ENCODE measurements at places on chromosomes 7 and 10.
A peak's percentile ranks its signal among the peaks of the same experiment; 100 is the strongest.

DNA sequence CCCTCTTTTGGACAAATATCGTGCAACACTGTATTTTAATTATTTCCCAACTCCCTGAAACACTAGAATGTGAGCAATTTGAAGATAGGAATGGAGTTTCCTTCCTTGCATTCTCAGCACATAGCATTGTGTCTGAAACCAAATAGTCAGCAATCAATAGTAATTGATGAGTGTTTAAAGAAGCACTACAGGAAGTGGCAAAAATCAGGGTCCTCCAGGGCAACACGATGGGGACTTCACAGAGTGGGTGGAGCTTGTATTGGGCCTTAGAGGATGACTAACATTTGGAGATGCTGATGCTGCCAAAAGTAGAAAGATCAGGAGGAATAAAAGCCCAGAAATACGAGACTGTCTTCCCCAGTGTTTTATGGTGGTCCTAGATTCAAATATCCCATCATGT lies 94.9 kb downstream of the NPSR1 start:
- no peak for DNase-seq

- peak; percentile 87 for DNase-seq
Observed at GRCh38 chr10:79381804-79382221, 34.5 kb downstream of the PPIF start.

- peak; percentile 85 for DNase-seq
Observed at GRCh38 chr10:110056822-110057221, 49.0 kb downstream of the ADD3 start.

GRCh38 chr7:22210967-22211366 lies 146.0 kb downstream of the RAPGEF5 start:
- no peak for DNase-seq

GRCh38 chr10:33204031-33204430 lies 130.4 kb downstream of the NRP1 start:
- DNase-seq, result peak; percentile 60

DNA sequence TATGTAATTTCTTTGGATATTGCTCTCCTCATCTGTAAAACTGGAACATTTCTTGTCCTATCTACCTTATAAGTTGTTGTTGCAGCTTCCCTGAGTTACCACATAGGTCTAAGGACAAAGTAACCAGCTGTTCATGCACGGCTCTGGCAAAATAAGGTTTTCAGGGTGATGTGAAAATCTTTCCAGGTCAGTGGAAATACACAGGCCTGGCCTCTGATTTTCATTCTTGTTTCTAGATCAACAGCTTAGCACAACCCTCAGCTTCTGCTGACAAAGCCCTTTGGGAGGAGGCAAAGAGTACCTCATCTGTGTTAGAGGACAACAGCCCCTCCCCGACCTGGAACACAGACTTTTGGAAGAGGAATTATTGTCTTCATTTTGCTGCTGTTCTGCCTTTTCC lies 117.5 kb upstream of the AGK start:
- no peak for DNase-seq

DNA sequence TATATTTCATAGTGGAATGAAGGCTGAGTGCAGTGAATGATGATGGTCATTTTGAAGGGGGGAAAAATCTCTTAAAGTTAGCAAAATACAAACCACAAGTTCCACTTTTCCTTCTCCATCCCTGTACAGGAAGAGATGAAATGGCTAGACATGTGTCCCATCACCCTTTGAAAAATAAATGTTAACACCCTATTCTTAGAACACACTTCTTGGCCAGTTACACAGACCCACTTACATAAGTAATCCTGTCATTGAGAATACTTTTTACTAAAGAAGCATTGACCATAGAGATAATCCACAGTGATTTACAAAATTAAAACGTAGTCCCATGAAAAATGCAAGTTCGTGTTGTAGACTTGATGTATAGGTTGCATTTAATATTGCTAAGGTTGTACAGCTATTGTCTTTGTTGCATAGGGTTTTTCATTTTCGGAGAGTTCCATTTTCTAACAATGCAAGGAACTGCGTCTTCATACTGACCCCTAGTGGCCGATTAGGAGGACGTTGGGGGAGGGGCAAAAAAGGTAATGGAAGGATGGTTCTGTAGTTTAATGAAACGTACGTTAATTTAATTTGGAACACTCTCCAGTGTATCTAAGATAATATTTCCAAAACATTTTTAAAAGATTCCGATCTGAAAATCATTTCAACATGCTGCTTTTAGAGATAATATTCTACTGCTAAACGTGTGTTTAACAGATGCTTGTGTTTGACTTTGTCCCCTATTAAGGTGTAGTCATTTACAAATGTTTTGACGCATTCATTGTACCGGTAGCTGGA lies 60.9 kb downstream of the ARMC3 start:
- DNase-seq, result peak; percentile 50

GRCh38 chr10:117152668-117153067 lies 14.6 kb upstream of the VAX1 start:
- DNase-seq, result no peak

DNA sequence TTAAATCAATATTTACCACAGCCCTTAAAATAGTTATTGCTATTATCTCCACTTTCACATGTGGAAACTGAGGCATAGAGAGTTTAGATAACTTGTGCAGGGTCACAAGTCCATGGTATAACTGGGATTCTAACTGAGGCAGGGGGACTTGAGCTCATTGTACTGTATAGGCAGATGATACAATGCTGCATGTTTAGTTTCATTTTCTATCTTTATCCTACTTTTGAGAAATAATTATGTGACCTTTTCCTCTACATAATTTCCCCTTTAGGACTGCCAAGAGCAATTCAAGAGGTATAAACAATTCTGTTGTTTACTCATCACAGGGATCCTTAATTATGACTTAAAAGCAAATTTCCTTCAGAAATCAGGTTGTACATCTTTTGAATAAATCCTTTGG lies 193.1 kb downstream of the SUGCT start:
- DNase-seq, result no peak
